ENCODE measurements at places on chromosomes 16 and 17. TPM values are rescaled to one million over a fixed set of nuclear protein-coding genes. Genes with fewer than 3 reads are reported as not detected.

AOC2 gene
- 1.4 TPM for total RNA-seq

DNA sequence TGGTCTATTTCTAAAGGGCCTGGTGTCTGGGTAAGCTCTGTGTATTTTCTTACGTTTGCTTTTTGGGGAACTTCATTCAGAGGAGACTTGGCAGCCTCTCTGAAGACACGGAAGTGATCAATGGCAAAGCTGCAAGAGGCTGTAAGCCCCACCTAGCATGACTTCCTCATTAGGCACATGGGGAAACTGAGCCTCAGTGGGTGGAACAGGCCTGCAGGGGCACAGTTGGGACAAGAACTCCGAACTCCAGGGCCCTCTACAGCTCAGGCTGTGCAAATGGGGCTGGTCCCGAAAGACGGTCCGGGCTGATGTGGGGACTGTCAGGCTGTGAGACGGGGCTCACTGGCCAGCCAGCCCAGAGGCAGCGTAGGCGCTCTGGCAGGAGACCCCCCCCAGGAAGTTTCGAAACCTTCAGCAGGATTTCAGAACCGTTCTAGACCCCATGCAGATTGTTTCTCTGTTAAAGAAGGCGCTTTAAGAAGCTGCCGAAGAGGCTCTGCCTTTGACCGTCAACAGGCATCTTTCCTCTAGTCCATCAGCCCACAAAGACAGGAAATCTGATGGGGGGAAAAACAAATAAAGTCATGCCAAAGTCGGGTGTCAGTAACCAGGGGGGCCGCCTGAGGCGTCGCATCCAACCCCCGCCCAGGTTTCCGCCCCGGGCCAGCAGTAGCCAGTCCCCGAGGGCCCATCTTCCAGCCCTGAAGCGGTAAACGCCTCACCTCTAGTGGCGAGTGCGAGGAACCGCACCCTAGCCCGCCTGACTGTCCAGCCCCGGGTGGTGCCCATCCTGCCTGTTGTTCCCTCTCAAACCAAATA, 79.8 kb upstream of the TBC1D3K start:
- H3K27ac ChIP-seq, result no peak overlapping the region
- no peaks in the 10 kb centered on the region for H3K27me3 ChIP-seq
- peak; percentile 3 for DNase-seq
- H3K36me3 ChIP-seq, result no peaks in the 10 kb centered on the region
- no peaks in the 10 kb centered on the region for H3K4me1 ChIP-seq

GRCh38 chr16:48223490-48223889, 20.6 kb upstream of the LONP2 start:
- H3K27ac ChIP-seq, result no peak overlapping the region
- no peaks in the 10 kb centered on the region for H3K27me3 ChIP-seq
- H3K36me3 ChIP-seq, result no peaks in the 10 kb centered on the region
- no peak for DNase-seq
- H3K4me3 ChIP-seq, result no peak overlapping the region

FNDC8 gene
- total RNA-seq, result not detected

DNA sequence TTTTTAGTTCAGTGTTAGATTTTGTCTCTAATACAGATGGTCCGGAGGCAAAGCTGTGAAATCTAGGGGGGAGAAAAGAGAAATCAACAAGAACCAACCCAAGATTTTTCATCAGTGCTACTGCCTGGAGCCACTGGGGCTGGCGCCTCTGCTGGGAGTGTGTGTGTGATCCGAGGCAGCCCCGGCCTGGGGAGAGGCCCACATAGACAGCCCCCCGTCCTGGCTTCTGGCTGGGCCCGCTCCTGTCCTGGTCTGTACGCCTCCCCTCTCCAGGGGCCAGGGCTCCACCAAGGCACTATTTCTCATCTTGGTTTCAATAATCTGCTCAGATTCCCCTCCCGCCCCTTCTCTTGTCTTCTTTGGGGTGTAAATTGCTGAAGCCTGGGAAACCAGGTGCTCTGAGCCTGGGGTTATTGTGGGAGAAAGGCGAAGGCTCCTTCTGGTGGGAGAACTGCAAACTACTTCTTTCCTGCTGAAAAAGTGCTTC, 7.8 kb downstream of the BAHCC1 start:
- H3K36me3 ChIP-seq, result peaks cover 4% of the 10 kb centered on the region
- DNase-seq, result peak; percentile 72
- H3K27ac ChIP-seq, result peak overlapping the region; percentile 100
- H3K4me1 ChIP-seq, result peaks cover 71% of the 10 kb centered on the region
- H3K27me3 ChIP-seq, result no peaks in the 10 kb centered on the region

- H3K4me3 ChIP-seq, result no peak overlapping the region
- peaks cover 6% of the 10 kb centered on the region for H3K36me3 ChIP-seq
- peaks cover 15% of the 10 kb centered on the region for H3K4me1 ChIP-seq
- no peak for DNase-seq
- H3K27me3 ChIP-seq, result no peaks in the 10 kb centered on the region
- H3K27ac ChIP-seq, result no peak overlapping the region
Observed at GRCh38 chr16:89411335-89411850, 79.0 kb downstream of the ANKRD11 start.

DNA sequence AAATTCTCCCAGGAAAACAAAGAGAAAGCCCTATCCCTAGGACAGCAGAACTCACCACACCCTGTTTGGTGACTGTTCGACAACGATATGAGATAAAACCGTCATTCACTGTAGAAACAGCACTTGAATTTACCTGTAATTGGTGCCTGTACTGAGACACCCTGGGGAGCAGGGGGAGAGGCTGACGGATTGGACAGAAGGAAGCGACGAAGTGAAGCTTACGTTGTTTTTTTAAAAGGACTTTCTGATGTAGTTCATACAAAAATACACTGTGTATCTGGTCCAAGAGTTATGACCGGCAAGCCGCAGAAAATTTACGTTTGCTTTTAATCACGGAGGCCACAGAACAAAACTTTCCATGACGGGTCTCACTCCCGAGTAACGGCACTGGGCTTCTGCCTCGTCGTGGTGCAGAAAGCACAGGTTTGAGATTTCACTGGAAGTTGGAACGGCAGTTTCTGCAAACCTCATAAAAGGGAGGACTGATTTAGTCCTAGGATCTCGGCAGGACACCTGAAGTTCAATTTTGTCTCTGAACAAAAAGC, 9.7 kb downstream of the NXN start:
- no peak overlapping the region for H3K27ac ChIP-seq
- peaks cover 23% of the 10 kb centered on the region for H3K4me1 ChIP-seq
- H3K27me3 ChIP-seq, result peaks cover 42% of the 10 kb centered on the region
- no peaks in the 10 kb centered on the region for H3K36me3 ChIP-seq

HOXB8 gene
- total RNA-seq, result 13.1 TPM
